ENCODE measurements at places on chromosomes 6 and 20.

- peak; percentile 38 for DNase-seq
Measured at GRCh38 chr6:42819803-42820511, 38.1 kb downstream of the BICRAL start.

DNA sequence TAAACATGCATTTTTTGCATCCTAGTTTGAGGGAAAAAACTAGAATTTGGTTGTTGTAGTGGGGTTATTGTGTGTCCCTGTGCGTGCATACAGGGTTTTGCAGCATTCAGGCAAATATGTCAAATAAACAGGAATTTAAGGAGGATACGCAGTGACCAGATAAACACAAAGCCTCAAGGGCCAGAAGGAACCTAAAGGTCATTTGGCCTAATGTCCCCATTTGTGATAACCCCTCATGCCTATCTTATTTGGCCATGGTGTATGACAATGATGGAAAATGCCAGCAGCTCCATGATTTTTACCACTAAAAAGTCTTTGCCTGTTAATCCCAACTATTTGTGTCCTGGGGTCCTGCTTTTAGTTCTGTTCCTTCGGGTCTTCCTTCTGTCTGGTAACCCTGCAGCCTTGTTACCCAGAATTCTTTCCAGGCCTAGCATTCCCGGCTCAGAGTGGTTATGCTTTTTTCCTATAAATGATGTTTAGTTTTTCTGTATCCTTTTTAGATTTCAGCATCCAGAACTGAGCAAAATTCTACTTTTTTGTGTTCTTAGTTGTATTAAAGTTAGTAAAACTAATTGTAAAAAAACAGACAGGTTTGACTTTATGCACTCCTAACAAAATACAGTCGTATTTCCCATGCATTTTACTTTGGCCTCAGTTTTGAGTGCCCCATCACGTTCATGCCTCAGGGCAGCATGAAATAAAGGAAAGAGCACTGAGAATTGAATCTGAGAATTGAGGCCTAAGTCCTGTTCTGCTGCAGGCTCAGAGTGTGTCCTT, 4.4 kb downstream of the STX16 start:
- no peak for DNase-seq

- DNase-seq: no peak
Measured at GRCh38 chr6:127518191-127518709, 885 bp downstream of the MTCL3 start.

GRCh38 chr20:19875376-19876221, 117.5 kb downstream of the RIN2 start:
- DNase-seq: no peak

DNA sequence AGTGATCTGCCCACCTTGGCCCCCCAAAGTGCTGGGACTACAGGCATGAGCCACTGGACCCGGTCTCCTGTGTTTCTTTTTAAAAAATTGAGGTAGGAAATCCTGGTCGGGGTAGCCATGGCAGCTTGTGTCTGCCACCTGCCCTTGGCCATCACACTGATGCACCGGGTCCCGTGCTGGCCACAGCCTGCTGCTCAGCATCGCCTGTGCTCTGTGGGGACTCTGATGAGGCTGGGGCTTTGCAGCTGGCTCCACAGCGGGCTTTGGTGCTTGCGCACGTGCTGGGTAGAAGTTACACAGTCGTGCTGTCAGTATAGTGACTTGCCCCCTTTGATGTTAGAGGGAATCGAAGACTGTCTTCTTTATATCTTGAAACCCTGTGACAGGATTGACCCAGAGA, 66.7 kb downstream of the SMAP1 start:
- DNase-seq: no peak

DNA sequence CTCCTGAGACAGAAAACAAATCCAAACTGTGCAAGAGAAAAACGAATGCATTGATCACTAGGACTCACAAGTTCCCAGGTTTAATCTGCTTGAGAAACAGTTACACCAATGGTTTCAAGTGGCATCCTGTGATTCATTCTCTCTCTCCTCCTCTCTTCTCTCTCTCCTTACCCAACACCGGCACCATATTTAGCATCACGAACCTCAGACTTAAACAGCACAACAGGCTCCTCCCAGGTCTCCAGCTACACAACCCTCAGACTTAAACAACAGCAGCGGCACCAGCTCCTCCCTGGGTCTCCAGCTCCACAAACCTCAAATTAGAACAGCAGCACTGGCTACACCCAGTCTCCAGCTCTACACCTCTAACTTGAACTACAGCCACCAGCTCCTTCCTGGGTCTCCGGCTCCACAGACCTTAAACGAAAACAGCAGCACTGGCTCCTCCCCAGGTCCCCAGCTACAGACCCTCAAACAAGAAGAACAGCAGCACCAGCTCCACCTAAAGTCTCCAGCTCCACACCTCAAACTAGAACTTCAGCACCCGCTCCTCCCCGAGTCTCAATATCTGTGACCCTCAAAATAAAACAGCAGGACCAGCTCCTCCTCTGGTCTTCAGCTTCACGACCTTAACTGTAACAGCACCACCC, 355.9 kb downstream of the PREX1 start:
- no peak for DNase-seq

GRCh38 chr6:30450548-30450908, 38.8 kb upstream of the HLA-E start:
- DNase-seq: no peak

- no peak for DNase-seq
Measured at GRCh38 chr6:131683479-131683878, 17.7 kb downstream of the OR2A4 start.

DNA sequence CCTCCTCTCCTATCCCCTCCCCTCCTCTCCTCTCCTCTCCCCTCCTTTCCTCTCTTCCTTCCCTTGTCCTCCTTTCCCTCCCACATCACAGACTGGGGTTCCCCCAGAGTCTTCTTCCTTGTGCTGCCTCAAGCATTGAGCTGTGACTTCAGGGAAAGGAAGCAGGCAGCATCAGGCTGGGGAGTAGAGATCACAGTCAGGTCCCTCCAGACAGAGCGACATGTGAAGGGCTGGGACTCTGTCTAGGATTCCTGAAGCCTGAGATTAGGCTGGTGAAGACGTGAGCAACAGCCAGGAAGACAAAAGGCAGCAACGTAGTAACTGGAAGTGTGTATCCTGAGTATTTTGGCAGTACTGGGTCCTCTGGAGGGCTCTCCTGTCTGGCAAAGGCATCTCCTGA, 265.4 kb upstream of the SUPT3H start:
- DNase-seq: no peak

GRCh38 chr6:43742285-43742684, 27.7 kb upstream of the VEGFA start:
- DNase-seq: no peak

All from CD4-positive, alpha-beta T cell treated with Interleukin-2 at 100 ng/mL for 4 hours (primary cell).